CD4-positive, alpha-beta T cell treated with Interleukin-6 for 4 hours (primary cell): ENCODE measurements at places on chromosomes 12 and 14.
A peak's percentile ranks its signal among the peaks of the same experiment; 100 is the strongest.

- no peak for DNase-seq
Measured at GRCh38 chr14:71136386-71137060, 229.3 kb downstream of the PCNX1 start.

DNA sequence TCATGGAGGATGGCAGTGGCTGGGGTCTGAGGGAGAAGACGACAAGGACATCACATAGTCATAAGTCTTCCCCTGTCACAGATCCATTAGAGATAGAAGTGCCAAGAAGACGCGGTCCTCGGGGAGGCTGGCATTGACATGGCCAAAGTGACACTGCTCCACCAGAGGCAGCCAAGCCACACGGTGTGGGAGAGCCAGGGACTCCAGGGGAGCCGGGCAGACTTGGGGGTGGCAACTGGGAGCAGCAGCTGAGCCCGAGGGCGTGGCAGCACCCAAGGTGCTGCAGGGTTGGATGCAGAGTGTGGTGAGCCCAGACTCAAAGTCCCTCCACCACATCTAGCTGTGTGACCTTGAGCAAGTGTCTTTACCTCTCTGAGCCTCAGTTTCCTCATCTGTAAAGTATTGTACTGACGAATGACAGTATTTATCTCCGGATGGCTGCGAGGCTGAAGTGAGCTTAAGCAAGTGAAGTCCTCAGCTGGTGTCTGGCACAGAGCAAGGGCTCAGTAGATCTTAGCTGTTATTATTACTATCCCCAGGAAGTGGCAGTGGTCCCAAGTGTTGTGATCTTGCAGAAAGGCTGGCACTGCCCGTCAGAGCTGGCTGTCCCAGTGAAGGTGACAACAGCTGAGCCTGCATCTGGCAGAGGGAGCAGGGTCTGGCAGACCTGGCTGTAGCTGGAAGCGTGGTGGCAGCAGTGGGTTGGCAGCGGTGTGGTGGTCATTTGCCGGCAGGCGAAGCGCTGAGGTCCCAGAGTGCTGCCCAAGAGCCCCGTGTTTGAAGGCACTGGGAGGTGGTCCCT is 54.9 kb downstream of the ZNF664 start:
- DNase-seq = no peak

GRCh38 chr12:115132905-115133304 is 448.9 kb upstream of the TBX3 start:
- DNase-seq = no peak

GRCh38 chr14:98189511-98189910 is 1082.5 kb downstream of the BCL11B start:
- DNase-seq = peak; percentile 71

GRCh38 chr12:51242876-51243275 is 4.2 kb downstream of the DAZAP2 start:
- no peak for DNase-seq

DNA sequence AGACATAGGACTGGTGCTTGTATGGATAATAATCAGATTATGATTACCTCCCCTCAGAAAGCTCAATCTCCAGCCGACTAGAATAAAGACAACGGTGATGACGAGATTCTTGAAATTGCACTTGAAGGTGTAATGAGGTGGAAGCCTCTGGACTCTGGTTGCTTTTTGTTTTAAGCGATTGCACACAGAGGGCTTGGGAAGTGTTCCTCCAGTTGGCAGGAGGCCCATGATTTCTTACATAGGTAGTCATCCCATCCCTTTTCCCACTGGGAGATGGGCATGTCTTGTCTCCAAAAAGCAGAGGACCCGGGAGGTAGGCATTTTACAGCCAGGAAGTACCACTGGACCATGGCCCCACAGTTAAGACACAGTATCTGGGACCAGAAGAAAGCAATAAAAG is 165.7 kb upstream of the FKBP4 start:
- DNase-seq = no peak

- no peak for DNase-seq
Measured at GRCh38 chr14:99657645-99658155, 12.8 kb downstream of the HHIPL1 start.
